ENCODE measurements at places on chromosomes 13 and 19. TPM values are rescaled to one million over a fixed set of nuclear protein-coding genes. Genes with fewer than 3 reads are reported as not detected.

GRCh38 chr13:90947976-90948375 is 399.5 kb upstream of the MIR17HG start:
- DNase-seq: no peak

DNA sequence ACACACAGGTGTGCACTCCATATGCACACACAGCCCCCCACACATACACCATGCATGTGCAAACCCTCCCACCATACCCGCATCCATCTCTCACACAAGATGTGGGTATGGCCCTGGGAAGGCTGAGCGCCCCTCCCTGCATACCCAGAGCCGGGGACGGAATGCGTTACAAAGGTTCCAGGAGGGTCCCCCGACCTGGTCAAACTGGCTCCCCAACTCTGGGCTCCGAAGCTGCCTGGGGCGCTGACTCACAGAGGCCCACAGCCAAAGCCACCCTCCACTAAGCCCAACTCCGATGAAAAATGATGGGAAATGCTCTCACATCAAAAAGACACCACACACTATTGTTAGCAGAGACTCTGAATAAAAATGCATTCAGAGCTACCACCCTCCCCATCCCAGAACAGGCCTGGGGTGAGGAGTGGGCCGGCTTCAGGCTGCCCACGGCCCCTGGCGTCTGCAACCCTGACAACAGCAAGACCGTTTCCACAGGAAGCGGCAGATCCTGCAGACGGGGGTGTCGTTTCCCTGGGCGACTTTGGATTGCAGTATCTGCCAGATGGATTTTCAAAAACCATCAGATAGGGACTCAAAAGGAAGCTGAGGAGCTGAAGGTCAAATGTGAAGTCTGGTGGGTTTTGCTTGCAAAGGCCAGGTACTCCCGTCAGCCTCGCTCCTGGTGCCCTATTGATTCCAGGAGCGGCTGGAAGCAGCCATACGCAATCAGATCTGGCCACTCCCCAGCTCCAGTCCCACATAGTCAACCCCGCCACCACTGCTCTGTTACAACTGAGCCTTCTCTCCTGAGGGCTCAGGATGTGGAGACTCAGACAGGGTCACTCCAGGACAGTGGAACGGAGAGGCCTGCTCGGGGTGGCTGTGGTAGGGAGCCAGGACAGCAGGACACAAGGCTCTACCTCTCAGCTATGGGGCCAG is 14.3 kb downstream of the PEPD start:
- DNase-seq: no peak

SSC5D gene
- total RNA-seq: 5.8 TPM

KLF2 gene
- total RNA-seq: 87.2 TPM
